ENCODE measurements at places on chromosomes 1 and 21. TPM values are rescaled to one million over a fixed set of nuclear protein-coding genes. Genes with fewer than 3 reads are reported as not detected.

SERPINC1 gene
- polyA plus RNA-seq: 0.16 TPM

ZNF281 gene
- polyA plus RNA-seq: 11.6 TPM

CFHR4 gene
- polyA plus RNA-seq: not detected

ST6GALNAC5 gene
- polyA plus RNA-seq: 1.4 TPM

OR2L2 gene
- polyA plus RNA-seq: 0.06 TPM

S100A7A gene
- not detected for polyA plus RNA-seq

GRCh38 chr1:180946541-180947498 lies 34.1 kb downstream of the KIAA1614 start:
- no peak for DNase-seq

DNA sequence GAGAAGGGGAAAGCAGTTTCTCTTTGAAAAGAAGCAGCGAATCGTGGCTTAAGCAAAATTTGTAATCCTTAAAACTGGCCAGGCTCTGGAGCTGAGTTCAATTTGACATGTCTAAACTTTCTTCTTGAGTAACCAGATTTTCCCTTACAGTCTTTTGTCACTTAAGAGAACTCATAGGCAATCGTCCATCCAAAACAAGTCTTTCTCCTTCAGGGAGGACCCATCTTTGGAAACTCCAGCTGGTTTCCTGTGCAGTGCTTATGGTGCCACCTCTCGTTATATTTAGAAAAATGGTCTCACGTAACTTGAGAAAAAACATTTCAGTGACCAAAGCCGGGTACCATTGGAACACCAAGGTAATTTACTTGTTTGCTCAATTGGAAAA lies 1.8 kb upstream of the PTTG1IP start:
- DNase-seq: no peak

- DNase-seq: no peak
Measured at GRCh38 chr1:53067886-53068285, 5.9 kb downstream of the PODN start.

GRCh38 chr1:12177999-12178441 lies 11.2 kb downstream of the TNFRSF1B start:
- DNase-seq: no peak

DNA sequence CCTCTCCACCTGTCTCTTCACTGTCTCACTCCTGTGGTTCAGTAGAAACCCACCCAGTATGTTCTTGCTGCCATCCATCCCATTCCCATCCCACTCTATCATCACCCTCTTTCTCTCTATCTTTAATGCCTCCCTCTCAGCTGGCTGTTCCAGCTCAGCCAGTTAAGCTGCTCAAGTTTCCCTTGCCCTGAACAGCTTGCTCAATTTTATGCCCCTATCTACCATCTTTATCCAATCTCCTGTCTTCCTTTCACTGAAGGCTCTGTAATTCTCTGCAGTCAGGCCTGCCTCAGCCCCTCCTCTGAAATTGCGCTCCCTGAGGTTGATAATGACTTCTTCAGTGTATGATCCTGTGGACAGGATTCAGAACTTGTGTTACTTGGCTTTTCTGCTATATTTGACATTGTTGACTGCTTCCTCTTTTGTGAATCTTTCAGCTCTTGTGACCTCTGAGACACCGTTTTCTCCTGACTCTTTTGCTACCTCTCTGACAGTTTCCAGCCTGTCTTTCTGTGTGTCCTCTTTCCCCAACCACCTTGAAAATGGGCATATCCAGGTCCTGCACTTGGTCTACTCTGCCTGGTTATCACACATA lies 13.9 kb upstream of the BCAR3 start:
- DNase-seq: no peak

DNA sequence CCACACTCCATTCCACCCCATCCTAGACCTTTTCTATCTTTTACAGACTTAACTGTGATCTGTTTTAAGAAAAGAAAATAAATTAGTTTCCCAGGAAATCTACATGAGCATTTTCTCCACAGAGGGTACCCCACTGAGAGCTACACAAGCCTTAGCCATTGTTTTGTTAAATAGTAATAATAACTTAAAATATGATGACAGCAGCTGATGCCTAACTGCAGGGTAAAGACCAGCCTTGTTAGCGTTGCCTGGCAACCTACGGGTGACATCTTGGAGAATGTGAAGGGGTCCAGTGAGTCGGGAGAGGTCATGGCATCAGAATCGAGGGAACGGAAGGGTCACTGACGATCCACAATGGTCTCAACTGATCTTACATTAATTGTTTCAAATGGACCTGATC lies 233.2 kb upstream of the PBX1 start:
- no peak for DNase-seq

- DNase-seq: no peak
Measured at GRCh38 chr1:113141650-113142473, 68.9 kb downstream of the LRIG2 start.

GRCh38 chr1:103561643-103562395 lies 9.6 kb upstream of the AMY2B start:
- no peak for DNase-seq

- no peak for DNase-seq
Measured at GRCh38 chr1:31717341-31717740, 13.5 kb upstream of the COL16A1 start.

- no peak for DNase-seq
Measured at GRCh38 chr1:118461154-118461553, 276.1 kb upstream of the SPAG17 start.

- DNase-seq: no peak
Measured at GRCh38 chr1:191255354-191256054, 777.8 kb upstream of the BRINP3 start.

DNA sequence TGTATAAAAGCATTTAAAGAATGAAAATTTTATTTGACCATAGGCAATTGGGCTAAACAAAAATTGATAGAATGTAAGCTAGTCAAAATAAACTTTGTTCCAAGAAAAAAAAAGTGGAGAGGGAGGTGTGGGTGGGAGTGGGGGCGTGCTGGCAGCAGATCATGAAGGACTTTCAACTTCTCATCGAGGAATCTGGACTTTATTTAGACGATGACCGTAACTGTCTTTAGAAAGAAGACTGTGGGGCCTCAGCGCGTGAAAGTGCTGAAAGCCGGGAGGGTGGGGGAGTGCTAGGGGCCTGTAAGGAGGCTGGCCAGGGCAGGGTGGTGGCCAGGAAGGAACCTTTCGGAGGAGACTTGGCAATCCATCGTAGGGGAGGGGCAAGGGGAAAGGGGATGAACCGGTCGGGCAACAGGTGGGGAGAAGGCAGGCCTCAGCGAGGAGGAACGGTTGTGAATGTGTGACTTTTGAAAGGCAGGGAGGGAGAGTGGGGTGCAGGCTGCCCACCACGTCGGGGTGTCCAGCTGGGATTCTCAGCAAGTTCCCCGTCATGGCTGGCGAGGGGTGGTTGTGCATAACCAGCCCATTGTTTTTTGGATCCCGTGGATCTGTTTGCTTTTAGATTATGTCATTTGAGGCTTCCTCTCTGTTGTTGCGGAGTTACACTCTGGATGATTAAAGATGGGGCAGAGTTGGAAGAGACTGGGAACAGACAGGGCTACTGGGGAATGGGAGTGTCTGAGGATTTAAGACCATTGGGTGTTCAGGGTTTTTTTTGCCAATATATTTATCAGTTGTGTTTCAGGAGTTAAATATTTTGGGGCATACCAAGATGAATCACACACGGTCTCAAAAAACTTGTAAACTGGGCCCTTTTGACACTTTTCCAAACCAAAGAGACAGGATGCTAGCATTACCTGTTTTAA lies 35.5 kb downstream of the HUNK start:
- DNase-seq: no peak

DNA sequence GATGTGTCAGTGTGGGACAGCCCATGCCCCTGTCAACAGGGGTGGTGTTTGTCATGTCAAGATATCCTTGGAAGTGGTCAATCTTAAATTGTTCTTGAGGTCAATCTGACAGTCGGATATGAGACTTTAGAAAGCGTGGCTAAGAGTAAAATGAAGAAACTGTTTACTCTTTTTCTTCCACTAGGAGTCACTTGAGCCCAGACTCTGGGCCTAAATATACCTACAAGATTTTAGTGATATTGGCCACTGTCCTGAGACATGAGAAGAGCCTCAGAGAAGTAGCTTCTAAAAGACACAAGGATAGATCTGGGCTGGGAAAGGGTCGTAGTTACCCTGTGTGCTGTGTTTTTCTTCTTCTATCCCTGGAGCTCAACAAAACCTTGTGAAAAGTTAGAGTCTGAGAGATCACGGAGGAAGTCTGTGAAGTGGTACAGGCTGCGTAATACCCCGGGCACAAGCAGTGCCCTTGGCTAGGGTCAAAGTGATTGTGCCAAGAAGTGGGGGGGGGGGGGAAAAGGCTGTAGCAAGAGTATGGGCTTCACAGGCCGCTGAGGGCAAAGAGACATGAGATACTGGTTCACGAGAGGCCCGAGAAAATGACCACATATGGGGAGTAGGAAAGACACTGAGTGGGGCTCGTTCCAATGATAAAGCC lies 355.2 kb upstream of the GREM2 start:
- DNase-seq: no peak

GRCh38 chr1:180000575-180000974 lies 46.0 kb downstream of the CEP350 start:
- no peak for DNase-seq
